ENCODE measurements at places on chromosomes 2 and 18. TPM values are rescaled to one million over a fixed set of nuclear protein-coding genes. Genes with fewer than 3 reads are reported as not detected.

Gene PAX8
- 1.1 TPM for total RNA-seq

Gene AFF3
- 0.22 TPM for total RNA-seq

Gene MDH1B
- total RNA-seq, result 1.2 TPM

Gene SPP2
- not detected for total RNA-seq

Gene TUBA4B
- total RNA-seq, result 0.26 TPM

Gene RESP18
- total RNA-seq, result not detected

Gene PTPRN
- total RNA-seq, result 1.2 TPM

Gene SH3RF3
- total RNA-seq, result 0.39 TPM

Gene KDSR
- total RNA-seq, result 31.8 TPM

Gene SETBP1
- total RNA-seq, result 0.58 TPM

Gene TRIM43
- total RNA-seq, result not detected

Gene DSC3
- 1.8 TPM for total RNA-seq

Gene SPC25
- total RNA-seq, result 9.7 TPM

Gene SFXN5
- total RNA-seq, result 11.6 TPM

Gene SDC1
- total RNA-seq, result 223 TPM

Gene RNF152
- not detected for total RNA-seq

Gene GATA6
- total RNA-seq, result 2.9 TPM

Gene ITPRIPL1
- total RNA-seq, result not detected

Gene RNF144A
- 7.6 TPM for total RNA-seq

Gene CROCC2
- total RNA-seq, result not detected

Gene DTNA
- total RNA-seq, result 0.18 TPM

Gene EMX1
- total RNA-seq, result not detected
